ENCODE measurements at places on chromosomes 12 and 14.

- no peak for DNase-seq
Measured at GRCh38 chr12:91098941-91099340, 12.4 kb downstream of the LUM start.

- DNase-seq: no peak
Measured at GRCh38 chr14:100317912-100318808, 5.0 kb upstream of the SLC25A47 start.

- DNase-seq: no peak
Measured at GRCh38 chr12:96360550-96360949, 39.7 kb downstream of the CDK17 start.

- no peak for DNase-seq
Measured at GRCh38 chr12:71303199-71303598, 136.4 kb upstream of the LGR5 start.

GRCh38 chr12:53999559-54000115 lies 324 bp upstream of the HOXC9 start:
- DNase-seq: no peak

- no peak for DNase-seq
Measured at GRCh38 chr14:88975926-88976325, 151.5 kb downstream of the TTC8 start.

DNA sequence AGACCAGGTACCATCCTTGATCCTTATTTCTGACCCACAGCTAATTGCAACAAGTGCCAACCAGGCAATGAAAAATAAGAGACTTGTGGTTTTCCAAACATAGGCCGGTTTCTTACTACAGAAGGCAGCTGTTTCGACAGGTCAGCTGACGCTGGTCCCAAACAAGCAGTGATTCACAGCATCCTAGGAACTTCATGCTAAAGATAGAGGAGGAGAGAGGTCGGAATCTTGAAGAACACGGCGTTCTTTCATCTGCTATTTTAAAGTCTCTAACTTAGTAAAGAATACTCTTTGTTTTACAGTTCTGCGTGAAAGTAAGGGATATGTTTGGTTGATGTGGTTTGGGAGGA lies 28.1 kb upstream of the ADGRD1 start:
- no peak for DNase-seq

DNA sequence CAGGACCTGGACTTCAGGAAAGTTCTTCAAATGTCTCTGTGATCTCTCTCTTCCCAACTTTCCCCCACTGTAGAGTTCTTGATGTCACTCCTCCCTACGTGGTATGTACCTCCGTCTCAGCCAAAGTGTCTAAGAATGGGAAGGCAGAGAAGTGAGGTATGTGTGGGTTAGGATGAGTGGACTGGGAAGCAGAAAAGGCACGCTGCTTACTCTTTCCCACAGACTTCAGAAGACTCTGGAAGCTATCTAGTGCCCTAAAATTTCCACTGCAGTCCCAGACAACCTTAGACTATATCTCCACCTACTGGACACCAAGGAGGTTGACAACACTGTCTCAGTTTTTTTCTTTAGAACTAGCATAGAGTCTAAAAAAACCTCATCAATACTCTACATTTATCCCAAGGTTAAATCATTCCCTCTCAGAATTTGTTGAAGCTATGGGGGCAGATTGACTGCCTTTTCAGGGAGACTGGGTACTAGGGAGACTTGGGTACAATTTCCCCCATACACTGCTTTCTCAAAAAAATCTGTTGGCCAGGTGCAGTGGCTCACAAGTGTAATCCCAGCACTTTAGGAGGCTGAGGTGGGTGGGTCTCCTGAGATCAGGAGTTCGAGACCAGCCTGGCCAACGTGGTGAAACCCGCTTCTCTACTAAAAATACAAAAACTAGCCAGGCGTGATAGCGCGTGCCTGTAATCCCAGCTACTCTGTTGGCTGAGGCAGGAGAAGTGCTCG lies 20.6 kb upstream of the ITGA5 start:
- no peak for DNase-seq

- DNase-seq: peak; percentile 34
Measured at GRCh38 chr12:27549801-27550652, 26.0 kb downstream of the PPFIBP1 start.

DNA sequence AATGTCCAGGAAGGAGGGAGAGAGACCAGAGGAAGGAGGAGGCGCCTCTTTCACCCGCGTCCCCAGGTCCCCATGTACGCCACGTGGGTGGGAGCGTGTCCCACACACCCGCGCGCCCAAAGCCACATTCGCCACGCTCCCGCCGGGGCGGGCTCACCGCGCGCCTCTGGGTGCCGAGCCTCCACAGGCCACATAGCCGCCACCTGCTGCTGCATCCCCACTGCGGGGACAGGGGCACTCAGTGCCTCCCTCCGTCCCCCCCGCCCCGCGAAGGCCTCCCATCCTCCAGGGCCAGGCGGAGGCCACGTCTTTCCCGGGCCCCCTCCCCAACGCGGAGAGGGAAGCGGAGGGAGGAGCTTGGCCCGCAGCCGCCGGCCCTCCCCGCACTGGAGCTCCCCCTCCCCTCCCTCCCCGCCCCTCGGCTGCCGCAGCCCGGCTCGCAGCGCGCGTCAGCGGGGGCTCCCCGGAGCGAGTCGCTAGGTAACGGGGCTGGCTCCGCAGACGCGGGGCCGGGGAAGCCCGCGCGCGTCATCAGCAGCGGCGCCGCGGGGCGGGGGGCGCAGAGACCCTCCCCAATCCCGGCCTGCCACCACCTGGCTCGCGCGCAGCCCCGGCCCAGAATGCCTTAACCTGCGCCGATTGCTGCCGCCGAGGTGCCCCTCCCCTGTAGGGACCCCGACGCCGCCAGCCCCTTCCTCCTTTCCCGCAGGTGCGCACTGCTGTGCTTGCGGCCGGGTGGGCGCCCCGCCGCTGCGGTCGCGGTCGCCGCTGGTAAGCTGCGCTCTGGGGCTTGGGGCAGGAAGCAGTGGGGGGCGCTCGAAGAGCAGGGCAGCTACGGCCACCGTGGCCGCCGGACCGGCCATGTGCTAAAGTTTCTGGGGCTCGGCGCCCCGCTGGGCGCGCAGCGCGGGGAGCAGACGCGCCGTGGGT lies 536 bp upstream of the TUNAR start:
- no peak for DNase-seq

GRCh38 chr14:67911562-67911961 lies 92.0 kb downstream of the RAD51B start:
- DNase-seq: no peak

GRCh38 chr12:19203539-19204506 lies 74.3 kb downstream of the PLEKHA5 start:
- DNase-seq: no peak

All from nucleus accumbens (tissue), 56 donors.